DMS 273 treated with DMSO at 0.1 percent for 48 hours (cell line): ENCODE measurements at places on chromosomes 7 and 10.

DNA sequence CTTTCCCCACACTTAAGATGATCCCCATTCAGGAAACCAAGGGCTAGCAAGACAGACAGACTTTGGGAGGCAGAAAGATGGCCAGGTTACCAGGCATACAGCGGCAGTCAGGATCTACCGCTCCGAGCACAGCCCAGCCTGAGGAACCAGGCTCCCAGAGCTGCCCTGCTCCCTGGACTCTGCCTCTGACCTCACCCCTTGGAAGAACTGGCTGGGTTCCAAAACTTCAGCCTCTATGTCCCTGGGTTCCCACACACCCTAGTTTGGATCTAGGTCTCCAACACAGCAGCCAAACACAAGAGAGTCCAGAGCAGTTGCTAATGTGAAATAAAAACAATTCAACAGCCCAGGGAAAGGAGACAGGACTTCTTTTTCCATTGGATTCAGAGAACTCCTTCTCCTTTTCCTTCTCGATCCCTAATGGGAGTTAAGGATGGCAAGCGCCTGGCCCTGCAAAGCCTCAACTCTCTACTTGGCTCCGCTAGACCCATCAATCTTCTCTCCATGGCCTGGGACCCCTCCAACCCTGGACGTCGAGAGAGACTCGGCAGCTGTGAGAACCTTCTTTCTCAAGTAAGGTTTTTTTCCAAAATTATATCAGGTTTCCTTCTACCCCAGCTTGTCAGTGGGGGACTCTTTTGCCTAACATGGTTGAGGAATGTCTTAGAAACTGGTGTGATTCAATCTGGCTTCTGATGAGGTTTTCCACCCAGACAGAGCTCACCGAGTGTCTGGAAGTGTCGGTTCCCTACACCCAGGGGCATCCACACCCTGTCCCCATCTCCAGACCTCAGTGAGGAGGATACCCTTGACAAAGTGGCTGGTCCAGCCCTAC, 219.6 kb downstream of the KCNMA1 start:
- no peak for DNase-seq

DNA sequence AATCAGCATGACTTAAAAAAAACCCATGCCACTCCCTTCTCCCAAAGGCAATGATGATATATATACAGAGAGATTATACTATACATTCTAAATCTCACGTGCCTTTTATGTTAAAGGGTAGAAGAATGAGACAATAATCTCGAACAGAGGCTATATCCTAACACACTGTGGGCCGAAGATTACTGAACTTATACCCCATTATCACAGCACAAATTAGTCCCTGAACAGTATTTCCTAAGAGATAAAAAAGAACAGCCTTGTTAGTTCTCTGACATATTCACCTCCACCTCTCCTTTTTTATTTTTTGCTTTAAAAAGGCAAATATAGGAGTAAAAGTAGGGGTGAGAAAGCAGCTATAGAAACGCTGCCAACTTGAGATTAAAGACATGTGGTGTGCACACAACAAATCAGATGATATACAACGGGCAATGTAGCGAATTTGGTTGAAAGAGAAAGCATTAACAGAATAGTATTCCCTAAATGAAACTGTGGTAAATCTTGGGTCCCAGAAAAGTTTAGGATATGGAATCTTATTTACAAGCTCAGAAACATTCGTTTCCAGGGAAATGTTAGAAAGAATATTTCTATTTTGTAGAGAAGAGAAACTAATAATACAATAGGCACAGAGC, 69.5 kb downstream of the JMJD1C start:
- DNase-seq: no peak

DNA sequence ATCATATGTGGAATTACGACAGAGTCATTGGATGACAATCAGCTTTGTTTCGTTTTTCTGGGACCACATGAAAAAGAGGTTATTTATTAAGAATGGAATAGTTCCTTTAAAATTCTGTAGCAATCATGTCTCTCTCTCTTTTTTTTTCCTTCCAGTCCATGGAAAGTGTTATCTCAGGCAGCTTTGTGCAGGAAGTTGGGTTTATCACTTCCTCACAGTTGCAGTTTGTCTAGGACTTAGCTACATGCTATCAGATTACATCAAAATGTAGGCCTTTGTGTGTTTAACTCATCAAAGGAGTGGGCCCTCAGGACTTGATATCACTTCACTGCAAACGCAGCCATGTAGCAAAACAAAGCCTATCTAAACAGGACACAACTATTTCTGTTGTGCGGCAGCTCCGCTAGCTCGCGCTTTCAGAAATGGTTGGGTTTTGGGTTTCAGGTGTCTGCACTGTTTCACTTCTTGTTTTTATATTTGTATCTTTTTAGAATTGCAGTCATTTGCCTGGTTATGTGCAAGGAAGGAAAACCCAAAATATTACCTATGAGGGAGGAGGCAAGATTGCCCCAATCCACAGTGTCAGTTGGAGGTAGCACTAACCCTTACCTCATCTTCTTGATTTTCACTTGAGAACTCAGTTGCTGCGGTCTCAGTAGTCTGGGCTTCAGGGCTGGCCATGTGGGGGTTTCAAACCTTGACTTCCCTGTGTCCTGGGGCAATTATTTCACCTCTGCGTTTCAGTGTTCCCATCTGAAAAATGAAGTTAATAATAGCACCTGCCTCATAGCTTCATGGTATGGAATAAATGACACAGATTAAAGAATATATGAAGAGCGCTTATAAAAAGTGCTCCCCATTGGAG, 66.7 kb downstream of the HHEX start:
- DNase-seq: no peak

- DNase-seq: no peak
Observed at GRCh38 chr10:115606741-115607140, 513.6 kb downstream of the ATRNL1 start.

GRCh38 chr7:416761-417624, 102.7 kb downstream of the PDGFA start:
- no peak for DNase-seq

DNA sequence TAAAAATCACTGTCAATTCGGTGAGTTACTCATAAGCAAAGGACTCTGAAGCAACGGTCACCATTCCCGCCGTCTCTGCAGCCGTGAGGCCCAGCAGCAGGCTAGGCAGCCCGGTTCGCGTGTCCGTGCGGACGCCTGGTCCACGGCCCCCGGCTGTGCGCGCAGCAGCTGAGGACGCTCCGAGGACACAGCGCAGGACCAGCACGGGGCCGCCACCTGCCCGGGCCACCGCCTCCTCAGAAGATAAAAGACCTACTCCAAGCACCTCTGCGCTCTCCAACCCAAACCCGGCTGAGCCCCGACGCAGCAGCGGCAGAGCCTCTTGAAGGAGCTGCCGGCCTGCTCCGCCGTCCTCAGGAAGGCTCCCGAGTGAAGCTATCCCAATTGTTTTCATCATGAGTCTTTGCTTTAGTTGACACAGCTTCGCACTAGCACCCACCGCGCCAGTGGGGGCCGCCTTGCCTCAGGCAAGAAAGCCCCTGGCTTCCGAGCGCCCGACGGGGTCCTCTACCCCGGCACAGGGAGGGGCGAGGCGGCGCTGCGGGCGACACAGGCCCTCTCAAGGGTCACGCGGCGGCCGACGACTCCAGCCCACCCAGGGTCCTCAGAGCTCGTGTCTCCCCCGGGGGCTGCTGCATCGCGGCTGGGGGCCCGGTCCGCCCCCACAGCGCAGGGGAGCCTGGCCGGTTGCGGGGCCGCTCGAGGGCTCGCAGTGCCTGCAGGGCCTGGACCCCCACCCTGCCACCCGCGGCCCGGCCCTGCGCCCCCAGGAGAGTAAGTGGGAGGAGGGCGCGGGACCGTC, 16.9 kb upstream of the GPR146 start:
- no peak for DNase-seq

DNA sequence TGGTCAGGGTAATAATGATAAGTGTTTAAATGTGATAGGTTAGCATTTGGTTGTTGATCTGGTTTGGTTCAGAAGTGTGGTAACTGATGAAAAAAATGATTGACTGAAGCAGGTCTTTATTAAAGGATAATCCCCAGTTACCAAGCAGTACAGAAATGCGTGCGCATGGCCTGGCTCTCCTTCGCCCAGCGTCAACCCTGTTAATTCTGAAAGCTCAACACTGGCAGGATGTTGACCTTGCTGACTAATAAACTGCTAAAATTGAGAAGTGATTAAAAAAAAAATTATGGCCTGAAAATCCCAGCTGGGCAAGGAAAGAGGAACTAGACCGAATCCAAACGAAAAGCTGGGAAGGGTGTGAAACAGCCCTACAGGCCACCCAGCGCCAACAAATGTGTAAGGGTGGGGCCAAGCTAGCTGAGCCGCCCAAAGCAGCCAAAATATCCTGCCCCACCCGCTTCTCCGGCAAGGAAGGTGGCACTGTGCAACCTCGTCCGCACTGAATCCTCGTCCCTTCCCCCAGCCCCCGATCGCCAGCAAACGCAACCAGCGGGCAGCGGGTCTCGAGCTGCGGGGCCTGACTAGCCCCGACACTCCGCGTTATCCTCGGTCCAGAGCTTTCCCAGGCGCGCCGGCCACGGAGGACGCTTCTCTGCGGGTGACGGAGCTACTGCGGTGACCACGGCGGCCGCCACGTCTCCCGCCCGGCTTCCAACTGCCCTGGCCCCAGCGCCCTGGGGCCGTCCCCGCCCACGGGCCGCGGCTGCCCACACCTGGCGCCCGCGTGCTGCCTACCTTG, 561 bp downstream of the SHTN1 start:
- DNase-seq: peak; percentile 43

DNA sequence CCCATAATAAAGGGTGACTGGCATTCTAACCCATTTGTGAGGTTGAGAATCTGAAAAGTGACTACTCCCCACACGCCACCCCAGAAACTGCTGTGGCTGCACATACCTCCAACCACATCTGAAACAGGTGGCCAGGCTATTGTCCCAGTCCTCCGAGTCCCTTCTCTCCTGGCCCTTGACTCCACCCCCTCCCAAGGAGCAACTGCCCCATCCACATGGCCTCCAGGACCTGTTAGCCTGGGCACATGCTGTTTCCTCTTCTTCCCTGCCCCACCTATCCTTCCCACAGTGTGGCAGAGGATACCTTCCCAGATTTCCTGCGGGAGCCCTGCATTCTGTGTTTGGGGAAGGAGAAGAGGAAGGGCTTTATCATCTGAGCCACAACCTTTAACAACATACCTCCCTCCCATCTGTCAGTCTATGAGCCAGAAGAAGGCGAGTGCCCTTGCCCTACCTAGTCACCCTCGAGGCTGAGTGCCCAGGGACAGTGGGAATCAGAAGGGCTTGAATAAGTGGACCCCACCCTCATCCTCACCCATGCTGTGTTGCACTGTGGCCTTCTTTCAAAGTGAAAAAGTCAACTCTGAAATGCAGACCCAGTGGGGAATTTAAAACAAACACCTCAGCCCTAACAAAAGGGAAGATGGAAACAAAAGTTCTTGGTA, 11.9 kb downstream of the STEAP1B start:
- DNase-seq: no peak

DNA sequence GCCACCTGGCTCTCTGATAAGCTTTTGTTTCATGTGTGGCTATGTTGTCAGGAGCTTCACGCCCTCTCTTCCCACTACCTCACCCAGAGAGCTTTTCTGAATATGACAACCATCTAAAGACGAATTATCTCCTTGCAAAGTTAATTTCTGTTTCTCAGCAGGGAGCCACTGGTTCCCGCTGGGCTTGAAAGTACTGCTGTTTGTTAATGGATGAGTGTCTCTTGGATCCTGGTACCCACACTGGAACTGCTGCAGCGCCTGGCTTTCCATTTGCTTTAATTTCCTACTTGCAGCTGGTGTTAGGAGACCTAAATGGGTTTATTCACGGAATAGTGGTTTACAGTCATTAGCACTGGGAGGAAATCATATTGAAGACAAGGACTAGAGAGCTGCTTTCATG, 267.9 kb upstream of the LRGUK start:
- DNase-seq: no peak

- no peak for DNase-seq
Observed at GRCh38 chr10:80454513-80455460, 677 bp downstream of the TSPAN14 start.

DNA sequence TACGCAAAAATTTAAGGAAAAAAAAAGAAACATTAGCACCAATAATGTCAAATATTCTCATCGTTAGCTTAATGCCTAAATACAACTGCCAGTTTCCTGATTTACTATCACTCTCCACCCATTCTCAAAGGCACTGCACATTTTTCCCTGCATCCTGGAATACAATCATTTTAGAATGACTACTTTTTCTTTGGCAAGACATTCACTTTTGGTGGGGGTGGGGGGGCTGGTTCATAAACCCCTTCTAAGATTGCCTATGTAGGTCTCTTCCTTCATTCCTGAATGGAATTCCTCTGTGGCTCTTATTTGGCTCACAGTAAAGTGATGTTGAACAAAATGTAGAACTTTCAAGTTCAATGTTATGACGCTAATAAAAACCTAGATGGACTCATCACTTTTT, 74.3 kb downstream of the RNLS start:
- no peak for DNase-seq

- no peak for DNase-seq
Observed at GRCh38 chr7:105209870-105210269, 178.9 kb downstream of the SRPK2 start.

GRCh38 chr10:64036321-64036930, 515.2 kb downstream of the REEP3 start:
- no peak for DNase-seq

- no peak for DNase-seq
Observed at GRCh38 chr7:7653593-7654187, 13.1 kb downstream of the UMAD1 start.

DNA sequence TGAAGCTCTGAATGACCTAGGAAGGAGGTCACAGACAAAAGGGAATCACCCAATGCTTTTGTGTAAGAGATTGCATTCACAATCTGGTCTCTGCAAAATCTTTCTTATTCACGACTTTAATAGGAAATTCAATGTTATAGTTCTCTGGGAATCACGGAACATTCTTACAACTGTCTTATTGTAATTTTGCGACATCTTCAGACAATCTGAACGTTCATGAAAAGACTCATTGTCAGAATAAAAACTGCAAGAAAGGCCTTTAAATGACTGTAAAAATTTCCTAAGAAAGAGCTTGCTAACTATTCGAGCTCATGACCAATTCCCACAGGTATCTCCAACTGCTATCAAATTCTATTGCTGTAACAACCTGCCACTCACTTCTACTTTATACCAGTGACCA, 130.7 kb downstream of the DGKI start:
- DNase-seq: no peak

DNA sequence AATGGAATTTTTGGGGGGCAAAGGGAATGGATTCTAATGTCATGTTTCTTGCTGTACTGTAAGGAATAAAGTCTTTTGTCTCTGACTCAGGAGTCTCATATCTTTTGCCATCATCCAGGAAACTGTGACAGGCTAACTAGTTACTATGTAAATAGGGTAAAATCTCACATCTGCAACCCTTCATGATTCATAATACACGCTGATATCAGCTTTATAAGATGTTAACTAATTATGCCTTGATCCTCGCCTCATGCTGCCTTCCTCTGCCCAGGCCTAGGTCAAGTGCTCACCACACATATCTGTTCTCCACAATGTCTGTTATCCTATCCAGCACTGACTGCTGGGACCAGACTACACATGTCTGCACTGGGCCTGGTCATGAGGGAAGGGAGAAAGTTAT, 81.3 kb upstream of the CXCL12 start:
- no peak for DNase-seq

GRCh38 chr7:128879939-128880746, 17.5 kb downstream of the ATP6V1F start:
- no peak for DNase-seq

GRCh38 chr7:142905759-142906158, 20.2 kb upstream of the TRPV6 start:
- DNase-seq: no peak

- DNase-seq: no peak
Observed at GRCh38 chr7:57218196-57218716, 86.0 kb upstream of the ZNF479 start.

- DNase-seq: no peak
Observed at GRCh38 chr10:10056961-10057360, 960.7 kb upstream of the CELF2 start.

- peak; percentile 73 for DNase-seq
Observed at GRCh38 chr7:22726907-22727713, at the start of gene IL6. Gene IL6, plus strand, starts transcription at chr7:22727200. Its CDS starts 63 bp downstream, at chr7:22727263.
